CD8-positive, alpha-beta memory T cell (primary cell): ENCODE measurements at places on chromosomes 5 and 9.

- peak; percentile 4 for DNase-seq
Observed at GRCh38 chr5:126656401-126657007, 55.8 kb downstream of the PHAX start.

GRCh38 chr9:111728617-111729366 lies 65.9 kb downstream of the SHOC1 start:
- DNase-seq, result no peak

DNA sequence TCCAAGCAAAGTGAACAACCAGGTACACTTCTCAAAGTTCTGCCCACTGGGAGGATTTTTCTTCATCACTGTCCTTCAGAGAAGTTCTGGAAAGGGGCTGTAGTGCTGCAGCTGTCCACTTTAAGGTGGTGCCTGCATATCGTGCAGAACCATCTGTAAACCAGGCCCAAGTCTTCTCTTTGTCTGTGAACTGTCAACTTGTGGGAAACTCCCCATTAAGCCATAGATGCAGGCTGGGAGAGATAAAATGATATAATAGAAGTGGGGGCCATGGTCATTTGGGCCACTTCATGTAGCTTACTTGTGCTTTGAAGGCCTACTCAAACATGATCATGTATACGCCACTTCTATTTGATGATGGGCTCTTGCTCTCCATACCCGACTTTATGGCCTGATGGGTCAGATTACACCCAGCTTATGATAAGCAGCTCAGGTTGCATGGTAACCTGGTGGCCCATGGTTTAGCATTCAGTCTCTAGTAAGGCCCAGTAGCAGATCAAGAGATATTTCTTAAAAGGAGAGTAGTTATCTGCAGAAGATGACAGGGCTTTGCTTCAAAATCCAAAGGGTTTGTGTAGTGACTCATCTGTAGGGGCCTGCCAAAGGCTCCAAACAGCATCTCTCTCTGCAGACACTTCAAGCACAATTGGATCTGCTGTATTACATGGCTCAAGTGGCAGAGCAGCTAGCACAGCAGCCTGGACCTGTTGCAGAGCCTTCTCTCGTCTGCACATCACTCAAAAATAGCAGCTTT lies 15.7 kb upstream of the BTF3 start:
- DNase-seq, result no peak

DNA sequence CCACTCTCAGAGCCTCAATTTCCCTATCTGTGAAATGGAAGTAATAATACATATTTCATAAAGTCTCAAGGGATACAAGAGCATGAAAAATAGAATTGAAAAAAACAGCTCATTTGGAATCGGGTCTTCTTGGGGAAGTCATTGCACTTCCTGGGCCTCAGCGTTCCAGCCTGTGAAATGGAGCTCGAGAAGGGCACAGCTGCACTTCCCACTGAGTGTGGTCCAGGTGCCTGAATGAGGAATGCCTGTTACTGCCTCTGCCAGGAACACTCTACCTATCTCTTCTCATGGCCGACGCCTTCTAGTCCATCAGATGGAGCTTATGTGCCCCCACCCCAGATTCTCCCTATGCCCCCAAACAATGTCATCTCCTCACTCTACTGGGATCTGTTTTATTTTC lies 924 bp upstream of the NEURL1B start:
- no peak for DNase-seq

- no peak for DNase-seq
Observed at GRCh38 chr9:1939466-1939865, 75.7 kb upstream of the SMARCA2 start.

GRCh38 chr9:124708074-124708473 lies 63.0 kb downstream of the NR6A1 start:
- no peak for DNase-seq

DNA sequence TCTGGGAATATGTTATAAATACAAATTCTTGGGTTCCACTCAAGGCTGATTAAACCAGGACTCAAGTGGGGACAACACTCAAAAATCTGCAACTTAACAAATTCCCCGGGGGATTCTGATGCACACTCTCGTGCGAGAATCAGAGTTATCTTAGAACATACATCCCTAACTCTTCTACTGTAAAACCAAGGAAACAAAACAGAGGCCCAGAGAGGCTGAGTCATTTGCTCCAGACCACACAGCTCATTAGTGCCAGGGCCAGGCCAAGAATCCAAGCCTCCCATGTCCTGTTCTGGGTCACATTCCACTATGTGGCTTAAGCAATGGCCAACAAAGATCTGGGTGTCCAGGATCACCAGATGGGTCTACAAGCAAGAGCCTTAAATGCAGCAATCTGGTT lies 166.0 kb downstream of the ADAMTS12 start:
- no peak for DNase-seq

DNA sequence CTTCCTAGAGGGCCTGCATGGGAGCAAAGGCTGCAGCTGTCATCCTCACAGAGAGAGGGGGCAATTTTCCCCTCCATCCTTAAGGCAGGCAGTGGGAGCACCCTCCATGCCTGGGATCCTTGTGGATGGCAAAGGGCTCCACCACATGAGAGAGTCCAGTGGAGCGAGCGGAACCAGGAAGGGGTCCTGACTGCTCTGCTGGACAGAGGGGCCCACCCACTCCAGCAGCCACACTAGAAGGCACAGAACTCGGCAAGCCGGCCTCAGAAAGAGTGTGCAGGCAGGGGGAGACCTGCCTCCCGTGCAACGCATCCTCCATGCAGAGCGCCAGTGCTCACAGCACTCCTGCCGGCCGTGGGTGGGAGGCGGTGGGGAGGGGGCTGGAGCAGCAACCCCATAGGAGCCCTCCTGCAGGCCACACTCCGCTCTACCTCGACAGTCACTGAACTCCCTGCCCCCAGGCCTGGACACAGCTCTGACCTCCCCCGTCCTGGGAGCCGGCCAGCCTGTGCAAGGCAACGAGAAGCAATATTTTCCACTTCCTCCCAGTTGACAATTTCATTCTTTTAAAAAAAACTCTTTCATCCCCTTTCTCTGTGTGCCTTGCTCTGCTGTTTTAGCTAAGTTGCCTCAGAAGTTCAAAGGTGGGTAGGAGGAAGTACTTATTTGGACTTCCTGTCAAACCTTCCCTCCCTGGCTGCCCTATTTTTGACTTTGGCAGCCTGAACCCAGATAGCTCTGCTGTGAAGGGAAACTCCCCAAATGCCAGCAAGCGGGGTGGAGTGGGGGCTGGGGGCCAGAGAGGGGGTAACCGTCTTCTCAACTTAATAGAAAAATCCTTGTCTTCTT lies 5.3 kb upstream of the LCP2 start:
- peak; percentile 65 for DNase-seq

DNA sequence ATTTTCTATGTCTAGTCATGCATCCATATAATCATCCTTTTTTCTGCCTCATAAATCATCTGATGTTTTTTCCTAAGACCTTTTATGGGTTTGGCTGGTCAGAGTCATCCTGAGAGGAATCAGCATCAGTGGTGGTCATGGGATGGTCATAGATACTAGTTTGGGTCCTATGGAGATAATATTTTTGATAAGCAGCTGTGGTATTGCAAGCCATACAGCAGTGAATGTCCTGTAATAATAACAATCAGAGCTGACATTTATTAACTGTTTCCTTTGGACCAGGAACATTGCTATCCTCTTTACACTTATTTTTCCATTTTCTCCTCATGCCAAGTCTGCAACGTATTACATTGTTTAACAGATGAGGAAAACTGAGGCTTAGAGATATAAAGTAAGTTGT lies 83.1 kb downstream of the TEX10 start:
- DNase-seq, result no peak

- no peak for DNase-seq
Observed at GRCh38 chr9:88653911-88654310, 118.9 kb downstream of the NXNL2 start.

DNA sequence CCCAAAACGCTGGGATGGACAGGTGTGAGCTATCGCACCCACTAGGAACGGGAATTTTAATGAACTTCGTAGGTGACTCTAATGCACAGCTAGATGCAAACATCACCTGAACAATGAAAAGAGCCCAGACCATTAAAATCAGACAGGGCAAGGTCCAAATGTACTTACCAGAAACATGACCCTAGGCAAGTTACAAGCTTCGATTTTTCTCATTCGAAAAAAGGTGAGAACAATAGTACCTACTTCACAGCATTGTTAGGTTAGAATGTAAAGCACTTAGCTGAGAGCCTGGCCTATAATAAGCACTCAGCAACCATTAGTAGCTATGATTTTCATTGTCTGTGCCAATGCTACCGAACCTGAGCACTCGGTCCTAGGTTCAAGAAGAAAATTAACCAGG lies 5.8 kb upstream of the KLHL3 start:
- no peak for DNase-seq

- no peak for DNase-seq
Observed at GRCh38 chr9:6271508-6272228, 56.1 kb downstream of the IL33 start.

DNA sequence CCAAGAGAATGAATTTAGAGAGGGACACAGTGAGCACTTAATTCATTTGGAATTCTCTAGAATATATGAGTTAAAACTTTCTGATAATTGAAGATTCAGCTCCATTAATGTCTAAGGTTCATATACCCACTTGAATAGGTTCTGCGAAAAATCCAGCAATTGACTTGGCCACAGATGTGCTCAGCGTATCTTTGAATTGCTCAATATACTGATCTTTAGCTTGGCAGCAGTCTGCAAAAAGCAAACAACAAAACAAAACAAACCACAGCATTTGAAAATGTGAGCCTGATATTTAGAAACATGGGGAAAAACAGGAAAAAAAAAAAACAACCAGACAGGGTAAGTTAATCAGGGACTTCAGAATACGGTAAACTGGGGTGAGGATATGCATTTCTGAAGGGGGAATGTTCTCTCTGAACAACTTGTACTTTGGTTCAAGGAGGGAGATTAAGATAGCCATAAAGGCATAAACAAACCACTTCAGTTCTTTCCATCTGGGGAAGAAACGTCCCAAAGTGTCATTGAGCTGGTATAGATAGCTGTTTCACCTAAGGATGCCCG lies 21.4 kb downstream of the AGXT2 start:
- no peak for DNase-seq
